ENCODE measurements at places on chromosomes 13 and 19. TPM values are rescaled to one million over a fixed set of nuclear protein-coding genes. Genes with fewer than 3 reads are reported as not detected.

DNA sequence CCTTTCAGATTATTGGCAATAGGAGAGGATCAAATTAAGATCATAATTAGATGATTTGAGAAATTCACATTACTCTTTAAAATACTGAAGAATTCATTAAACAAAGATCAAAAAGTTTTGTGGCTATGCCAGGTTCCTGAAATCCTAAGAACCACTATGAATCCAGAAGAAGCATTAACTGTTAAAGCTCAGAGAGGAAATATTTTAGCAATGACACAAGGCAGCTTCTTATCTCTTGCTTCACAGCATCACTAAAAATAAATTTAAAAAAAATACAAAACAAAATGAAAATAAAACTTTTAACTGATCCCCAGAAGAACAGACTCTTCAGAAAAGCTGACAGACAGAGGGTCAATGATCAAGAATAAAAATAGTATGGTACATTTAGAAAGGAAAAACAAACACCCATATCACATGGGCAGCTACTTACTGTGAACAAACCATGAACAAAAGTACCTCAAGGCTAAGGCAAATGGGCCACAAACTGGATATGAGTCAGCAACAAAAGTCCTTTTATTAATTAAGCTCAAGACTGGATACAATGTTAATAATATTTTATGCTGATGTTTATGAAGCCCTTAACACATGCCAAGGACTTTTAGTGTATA is 19.6 kb downstream of the RNF6 start:
- DNase-seq: peak; percentile 9

- DNase-seq: peak; percentile 83
Observed at GRCh38 chr19:38693380-38694223, 46.2 kb downstream of the ACTN4 start.

DNA sequence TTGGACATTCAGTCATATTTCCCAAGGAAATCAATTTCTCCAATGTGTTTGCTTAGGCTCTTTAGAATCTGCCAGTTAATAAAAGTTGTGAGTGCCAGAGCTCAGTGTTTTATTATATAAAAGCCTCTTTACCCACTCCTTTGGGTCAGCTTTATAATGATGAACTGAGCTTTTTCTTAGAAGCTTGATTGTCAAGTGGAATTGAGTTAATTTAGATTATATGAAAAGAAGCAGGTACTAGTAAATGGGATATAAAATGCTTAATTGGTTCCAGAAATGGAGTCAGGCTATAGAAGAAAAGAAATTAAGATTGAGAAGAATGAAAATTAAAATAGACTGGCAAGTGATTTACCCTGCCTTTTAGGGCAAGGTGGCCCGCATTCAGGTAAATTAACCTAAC is 363.2 kb downstream of the SLITRK6 start:
- DNase-seq: no peak

Gene APLP1
- 47.1 TPM for total RNA-seq

Gene KIRREL2
- not detected for total RNA-seq

Gene TNFSF13B
- total RNA-seq: 7.2 TPM
